Effector memory CD4-positive, alpha-beta T cell (primary cell): ENCODE measurements at places on chromosomes 4 and X.

- no peak for DNase-seq
These were observed 856 bp downstream of the SAT1 start for GRCh38 chrX:23783589-23784469.

- no peak for DNase-seq
These were observed 159.1 kb downstream of the SHROOM3 start for GRCh38 chr4:76594173-76594572.

GRCh38 chr4:21271439-21272052 lies 571.3 kb downstream of the PACRGL start:
- no peak for DNase-seq

DNA sequence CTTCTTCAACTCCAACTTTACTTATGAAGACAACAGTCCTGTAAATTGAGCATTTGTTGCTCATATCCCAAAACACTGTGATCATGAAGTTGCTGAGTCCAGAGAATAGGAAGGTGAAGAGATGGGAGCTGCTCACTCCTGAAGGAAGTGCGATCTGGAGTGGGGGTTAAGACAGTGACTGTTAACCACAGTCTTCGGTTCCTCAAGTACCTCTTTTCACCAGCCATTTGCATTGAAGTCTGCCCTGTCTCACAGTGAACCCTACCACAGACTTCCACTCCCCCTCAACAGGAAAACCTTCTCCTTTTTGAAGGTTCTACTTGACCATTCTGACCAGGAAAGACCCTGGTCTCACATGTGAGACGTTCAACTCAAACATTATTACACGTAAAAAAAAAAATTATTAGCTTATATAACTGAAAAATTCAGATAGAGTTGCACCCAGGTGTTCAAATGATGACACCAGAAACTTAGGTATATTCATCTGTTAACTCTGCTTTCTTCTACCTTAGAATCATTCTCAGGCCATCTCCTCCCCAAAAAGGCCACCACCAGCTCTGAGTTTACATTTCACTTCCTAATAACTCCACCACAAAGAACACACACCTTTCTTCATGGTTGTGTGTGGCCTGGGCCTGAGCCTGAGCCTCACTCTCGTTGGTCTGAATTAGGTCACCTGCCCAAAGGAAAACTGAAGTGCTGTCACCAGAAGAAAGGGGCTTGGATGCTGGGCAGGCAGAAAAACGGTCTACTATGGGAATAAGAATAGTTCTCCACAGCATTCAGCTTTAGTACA lies 199.2 kb downstream of the DCTD start:
- no peak for DNase-seq

DNA sequence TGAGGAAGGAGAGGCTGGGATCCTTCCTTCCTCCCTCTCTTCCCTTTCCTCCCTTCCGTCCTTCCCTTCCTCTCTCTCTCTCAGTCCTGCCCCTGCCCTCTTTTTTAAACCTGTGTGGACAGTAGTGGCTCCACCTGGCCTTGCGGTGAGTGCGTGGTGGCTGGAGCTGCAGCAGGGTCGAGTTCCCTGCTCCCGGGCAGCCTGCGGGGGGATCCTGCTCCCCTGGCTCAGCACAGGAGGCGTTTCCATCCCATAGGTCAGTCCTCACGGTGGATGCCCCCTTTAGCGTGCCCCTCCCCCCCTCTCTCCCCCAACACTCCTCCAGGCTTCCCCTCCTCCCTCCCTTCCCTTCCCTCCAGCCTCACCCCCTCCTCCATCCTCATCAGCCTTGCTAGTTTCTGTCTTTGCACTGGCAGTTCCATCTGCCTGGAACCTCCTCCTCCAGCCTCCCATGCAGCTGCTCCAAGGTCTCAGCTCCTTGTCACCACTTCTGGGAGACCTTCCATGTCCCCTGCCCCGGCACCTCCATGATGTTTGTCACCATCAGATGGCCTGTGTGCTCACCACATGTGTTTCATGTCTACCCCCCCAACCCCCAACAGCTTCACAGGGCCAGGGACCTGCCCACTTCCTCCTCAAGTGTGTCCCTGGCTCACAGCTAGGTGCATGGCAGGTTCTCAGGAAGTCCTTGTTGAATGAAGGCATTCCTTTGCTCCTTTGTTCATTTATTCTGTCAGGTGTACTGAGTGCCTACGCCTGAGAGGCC lies 68.4 kb downstream of the PSAPL1 start:
- DNase-seq, result no peak

- no peak for DNase-seq
These were observed 48.1 kb downstream of the SMC1A start for GRCh38 chrX:53374222-53374820.

DNA sequence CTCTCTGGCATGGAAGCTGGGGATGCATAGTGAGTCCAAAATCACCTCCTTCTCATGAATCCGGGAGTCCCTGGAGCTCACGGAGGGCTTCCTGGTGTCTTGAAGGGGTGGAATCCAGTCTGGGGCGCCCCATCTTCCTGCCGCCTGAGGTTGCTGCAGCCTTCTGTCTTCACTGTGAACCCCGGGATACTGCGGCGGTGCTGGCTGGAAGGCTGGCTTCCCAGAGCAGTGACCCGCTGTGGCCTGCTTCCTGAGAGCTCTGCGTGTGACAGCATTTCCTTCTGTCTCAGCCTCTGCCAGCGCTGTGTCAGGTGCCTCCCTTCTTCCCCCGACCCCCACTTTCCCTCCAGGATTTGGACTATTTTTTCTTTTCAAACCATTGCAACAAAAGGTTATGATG lies 98.8 kb upstream of the STOX2 start:
- no peak for DNase-seq

- no peak for DNase-seq
These were observed 118.5 kb upstream of the ANK2 start for GRCh38 chr4:112931001-112931400.

GRCh38 chrX:12496343-12496742 lies 294.9 kb upstream of the PRPS2 start:
- DNase-seq, result no peak

GRCh38 chr4:8850074-8850829 lies 21.4 kb downstream of the HMX1 start:
- DNase-seq, result no peak

- no peak for DNase-seq
These were observed 169.2 kb upstream of the AMOT start for GRCh38 chrX:113009837-113010236.

DNA sequence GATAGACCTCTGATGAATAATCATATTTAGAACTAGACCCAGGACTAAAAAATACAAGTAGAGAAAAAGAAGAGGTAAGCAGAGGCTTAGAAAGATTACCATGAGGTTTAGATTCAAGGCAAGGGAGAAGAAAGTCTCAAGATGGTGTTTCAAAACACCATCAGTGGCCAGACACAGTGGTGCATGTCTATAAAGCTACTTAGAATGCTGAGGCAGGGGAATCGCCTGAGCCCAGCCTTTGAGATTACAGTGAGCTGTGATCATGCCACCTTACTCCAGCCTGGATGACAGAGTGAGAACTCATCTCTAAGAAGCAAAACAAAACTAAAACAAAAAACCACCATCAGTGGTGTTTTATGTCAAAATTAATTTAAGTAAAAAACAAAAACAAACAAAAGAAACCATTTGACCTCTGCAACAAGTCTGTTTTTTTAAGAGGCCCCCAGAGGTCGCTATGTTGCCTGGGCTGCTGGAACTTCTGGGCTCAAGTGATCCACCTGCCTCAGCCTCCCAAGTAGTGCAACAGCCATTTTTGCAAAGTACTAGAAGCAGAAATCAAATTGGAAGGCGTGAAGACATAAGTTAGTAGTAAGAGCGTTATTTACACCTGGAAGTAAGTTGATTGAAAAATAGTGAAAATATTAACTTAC lies 784.3 kb downstream of the ADGRL3 start:
- DNase-seq, result no peak

- no peak for DNase-seq
These were observed 305.4 kb downstream of the ARAP2 start for GRCh38 chr4:35938936-35939335.
